Renal cortex interstitium (tissue), 15 donors: ENCODE measurements at places on chromosomes 13 and 19. TPM values are rescaled to one million over a fixed set of nuclear protein-coding genes. Genes with fewer than 3 reads are reported as not detected.

PEAK3 gene
- polyA plus RNA-seq = 0.09 TPM

FSD1 gene
- polyA plus RNA-seq = 6.9 TPM

ONECUT3 gene
- not detected for polyA plus RNA-seq

GRCh38 chr13:111423168-111423785 lies 102.8 kb downstream of the TEX29 start:
- DNase-seq = no peak

DNA sequence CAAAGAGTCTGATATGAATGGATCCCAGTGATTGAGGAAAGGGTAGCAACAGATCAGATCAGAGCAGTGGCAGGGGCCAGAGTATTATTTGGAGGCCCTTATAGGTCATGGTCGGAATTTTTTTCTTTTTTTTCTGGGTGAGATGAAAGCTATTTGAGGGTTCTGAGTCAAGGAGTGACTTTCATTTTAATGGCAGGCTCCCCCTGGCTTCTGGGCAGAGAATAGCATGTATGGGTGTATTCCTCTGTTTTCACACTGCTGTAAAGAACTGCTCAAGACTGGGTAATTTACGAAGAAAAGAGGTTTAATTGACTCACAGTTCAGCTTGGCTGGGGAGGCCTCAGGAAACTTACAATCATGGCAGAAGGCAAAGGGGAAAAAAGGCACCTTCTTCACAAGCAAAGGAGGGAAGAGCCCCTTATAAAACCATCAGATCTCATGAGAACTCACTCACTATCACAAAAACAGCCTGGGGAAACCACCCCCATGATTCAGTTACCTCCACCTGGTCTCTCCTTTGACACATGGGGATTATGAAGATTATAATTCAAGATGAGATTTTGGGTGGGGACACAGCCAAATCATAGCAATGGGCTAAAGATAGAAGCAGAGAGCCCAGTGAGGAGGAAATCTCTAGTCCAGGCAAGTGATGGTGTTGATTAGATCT lies 3.0 kb upstream of the SLC6A16 start:
- DNase-seq = no peak

DNA sequence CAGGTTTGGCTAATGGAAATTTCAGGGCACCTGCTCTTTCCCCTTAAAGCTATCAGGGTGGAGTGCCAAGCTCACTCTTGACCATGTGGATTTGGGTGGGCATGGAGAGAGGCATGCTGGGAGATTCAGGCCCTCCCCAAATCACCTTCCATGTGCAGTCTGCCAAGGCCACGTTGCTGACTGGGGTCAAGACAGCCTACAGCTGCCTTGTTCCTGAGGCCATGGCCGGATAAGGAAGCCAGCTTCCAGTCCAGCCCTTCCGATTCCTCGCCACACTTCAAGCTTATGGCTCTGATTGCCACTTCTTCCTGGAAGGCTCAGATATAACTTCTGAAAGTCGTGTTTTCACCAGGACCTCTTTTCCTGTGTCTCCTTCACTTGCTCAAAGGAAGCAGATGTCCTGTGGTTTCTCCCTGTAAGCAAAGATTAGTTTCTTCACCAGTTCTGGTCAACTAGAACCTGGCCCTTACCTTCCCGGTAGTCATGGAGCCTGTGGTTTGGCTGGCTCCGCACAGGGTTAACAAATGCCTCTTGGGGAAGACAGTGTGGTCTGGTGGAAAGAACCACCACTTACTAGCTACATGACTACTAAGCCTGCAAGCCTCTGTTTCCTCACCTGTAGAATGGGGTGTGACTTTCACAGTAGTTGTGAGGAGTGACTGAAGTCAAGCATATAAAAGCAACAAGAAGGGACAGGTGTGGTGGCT lies 16.1 kb upstream of the TPT1 start:
- no peak for DNase-seq

DNA sequence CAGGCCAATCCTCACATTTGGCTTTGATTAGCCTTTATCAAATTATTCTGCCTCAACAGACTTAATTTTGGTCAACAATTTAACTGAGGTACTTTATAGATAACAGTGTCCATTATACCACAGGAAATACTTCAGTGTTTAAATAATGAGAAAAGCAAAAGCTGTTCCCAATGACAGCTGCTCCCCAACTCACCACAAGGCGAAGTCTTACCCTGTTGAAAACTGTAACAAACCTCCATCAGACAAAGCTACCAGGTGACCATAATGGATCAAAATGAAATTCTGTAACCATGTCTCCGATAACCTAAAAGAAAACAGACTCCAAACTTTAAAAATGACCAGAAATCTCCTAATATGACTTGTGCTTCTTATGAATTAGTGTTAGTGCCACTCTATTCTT lies 50.3 kb downstream of the ZNF44 start:
- no peak for DNase-seq
